ENCODE measurements at places on chromosomes 12 and 14.

- DNase-seq = no peak
These were observed 269.8 kb upstream of the PWP1 start for GRCh38 chr12:107415834-107416233.

DNA sequence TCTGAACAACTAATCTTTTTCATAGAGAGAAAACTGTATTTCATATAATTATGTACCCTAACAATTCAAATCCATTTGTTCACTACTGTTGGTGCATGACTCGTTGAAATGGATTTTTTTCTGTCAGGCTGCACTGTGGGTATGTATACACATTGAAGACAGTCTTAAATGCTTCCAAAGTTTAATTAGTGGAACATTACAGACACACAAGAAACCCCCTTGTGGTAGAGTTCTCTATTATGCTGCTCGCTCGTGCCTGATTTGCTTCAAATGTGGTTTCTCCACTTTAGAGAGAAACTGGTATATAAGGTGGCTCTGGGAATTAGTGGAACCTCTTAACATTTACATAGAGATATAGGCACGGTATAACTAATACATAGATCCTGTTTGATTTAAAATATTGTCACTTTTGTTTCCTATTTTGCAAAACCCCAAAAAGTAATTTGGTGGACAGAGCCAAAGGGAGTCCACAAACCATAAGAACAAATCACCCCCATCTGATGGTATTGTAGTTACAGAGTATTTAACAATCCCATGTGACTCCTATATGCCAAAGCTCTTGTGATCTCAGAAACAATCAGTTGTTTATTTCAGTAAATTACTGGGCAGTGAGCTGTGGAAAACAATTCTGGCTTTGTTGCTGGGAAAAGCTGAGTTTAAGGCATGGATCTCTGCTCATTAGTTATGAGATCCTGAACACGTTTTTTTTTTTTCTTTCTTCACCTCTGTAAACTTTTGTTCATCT lies 159.5 kb downstream of the BRMS1L start:
- DNase-seq = no peak

DNA sequence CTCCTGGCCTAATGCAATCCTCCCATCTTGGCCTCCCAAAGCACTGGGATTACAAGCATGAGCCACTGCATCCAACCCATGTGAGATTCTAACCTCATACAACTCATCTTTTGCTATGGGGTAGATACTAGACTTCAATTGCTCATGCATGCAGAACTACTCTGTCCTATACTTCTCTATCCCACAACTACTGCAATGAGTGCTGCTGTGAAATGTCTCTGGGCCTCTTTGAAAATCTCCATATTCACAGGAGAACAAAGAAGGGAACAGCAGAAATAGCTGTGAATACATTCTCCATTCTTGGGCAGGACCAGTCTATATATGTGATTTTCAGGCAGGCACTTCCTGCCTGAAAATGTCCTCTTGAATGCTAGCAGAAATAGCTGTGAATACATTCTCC lies 220.7 kb upstream of the GRIP1 start:
- no peak for DNase-seq

DNA sequence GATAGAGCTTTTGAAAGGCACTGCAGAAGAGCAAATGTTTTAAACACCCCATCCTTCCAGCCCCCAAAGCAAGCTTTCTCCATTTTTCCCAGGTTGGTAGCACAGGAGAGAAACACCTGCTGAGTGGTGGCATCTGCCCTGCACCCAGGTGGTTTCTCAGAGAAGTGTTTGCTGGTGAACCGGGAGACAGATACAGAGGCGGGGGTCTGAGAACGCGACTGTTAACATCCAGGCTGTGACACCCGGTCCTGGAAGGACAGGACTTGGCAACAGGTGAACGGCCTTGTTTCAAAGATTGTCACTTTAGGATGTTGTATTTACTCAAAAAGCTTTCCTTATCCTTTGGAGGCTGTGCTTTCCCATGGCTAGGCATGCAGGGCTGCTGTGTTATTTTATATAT lies 18.5 kb downstream of the MMAB start:
- no peak for DNase-seq
